ELF-1 (cell line): ENCODE measurements at places on chromosomes 2 and 18.

GRCh38 chr2:121710470-121711170, 26.1 kb downstream of the NIFK start:
- no peak for DNase-seq

DNA sequence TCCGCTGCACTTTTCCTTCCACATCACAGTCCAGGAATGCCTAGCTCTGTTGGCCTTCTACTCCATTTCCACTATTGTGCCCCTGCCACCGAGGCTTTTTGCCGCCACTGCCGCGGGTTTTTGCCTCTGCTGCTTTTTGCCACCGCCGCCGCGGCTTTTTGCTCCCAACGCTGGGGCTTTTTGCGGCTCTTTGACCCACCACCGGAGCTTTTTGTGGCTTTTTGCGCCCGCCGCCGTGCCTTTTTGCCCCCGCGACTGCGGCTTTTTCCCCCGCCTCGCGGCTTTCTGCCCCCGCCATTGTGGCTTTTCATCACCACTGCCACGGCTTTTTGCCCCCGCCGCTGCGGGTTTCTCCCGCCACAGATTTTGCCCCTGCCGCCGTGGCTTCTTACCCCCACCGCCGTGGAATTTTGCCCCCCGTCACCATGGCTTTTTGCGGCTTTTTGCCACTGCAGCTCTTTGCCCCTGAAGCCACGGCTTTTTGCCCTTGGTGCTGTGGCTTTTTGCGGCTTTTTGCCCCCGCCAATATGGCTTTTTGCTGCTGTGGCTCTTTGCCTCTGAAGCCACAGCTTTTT, 2798.7 kb upstream of the TEKT4 start:
- DNase-seq = peak; percentile 7

- DNase-seq = no peak
Measured at GRCh38 chr2:64860276-64860885, 128.8 kb upstream of the SLC1A4 start.

- no peak for DNase-seq
Measured at GRCh38 chr18:27948986-27949385, 227.9 kb downstream of the CDH2 start.

DNA sequence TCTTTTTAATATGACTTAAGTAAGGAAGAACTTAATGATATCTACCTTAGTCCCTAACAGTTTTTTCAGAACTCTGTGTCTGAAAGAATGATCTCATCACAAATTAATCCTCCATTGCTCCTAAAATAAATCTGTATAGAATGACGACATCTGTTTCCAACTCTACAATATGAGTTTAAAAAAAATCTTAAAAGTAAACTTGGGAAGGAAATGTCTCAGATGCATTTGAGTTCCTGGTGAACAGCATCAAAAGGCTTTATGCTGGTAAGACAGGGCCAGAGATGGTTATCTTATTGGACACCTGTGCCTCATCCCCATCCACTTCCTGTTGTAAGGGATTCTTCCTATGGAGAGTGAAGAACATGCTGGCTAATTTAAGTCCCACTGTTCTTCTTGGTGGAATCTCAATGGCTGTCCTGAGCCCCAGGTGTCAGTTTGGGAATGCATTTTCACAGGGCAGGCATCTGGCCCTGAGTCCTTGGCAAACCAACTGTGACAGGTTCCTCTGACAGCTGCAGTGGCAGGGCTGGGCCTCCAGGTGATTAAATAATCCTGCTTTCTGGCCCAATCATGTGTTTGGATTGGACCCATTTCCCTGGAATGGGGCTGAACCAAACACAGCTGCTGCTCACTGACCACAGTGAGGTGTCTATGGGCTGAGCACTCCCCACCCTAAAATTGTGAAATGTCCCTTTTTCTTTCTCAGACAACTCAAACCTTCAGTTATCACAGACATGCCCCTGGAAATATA, 12.9 kb upstream of the NCKAP5 start:
- no peak for DNase-seq

DNA sequence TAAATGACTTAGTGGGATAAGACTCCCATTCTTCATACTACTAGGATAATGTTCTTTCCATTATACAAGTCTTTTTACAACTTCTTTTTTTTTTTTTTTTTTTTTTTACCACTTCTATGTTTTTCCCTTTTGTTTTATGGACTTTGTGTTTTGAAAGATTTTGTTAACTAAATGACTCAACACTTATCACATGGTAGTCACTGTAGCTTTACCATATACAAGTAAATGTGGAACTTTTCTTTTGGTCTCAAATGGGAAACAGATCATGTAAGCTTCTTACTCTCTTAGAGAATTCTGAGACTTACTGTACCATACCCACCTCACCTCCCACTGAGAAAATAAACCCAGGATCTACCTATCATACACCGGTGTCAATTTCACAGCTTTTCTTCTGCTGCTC, 590.3 kb upstream of the CDH2 start:
- no peak for DNase-seq

DNA sequence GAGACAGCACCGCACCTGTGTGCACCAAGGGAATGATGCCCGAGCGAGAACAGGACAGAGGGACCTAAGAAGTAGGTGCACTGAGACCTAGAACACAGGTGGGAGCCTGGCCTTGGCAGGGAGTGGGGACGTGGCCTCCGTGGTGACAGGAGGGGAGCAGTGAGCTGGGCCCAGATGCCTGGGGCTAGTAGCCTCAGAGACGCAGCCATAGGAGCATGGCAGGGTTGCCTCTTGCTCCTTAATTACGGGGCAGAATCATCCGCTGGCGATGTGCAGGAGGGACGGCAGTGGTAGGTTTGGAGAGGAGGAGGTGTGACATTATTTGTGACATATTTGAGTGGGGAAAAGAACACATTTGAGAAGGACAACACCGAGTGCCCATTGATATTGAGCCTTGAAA, 57.0 kb upstream of the HPCAL1 start:
- no peak for DNase-seq
